Ecto neural progenitor cell (in vitro differentiated cells): ENCODE measurements at places on chromosomes 2 and 18.

DNA sequence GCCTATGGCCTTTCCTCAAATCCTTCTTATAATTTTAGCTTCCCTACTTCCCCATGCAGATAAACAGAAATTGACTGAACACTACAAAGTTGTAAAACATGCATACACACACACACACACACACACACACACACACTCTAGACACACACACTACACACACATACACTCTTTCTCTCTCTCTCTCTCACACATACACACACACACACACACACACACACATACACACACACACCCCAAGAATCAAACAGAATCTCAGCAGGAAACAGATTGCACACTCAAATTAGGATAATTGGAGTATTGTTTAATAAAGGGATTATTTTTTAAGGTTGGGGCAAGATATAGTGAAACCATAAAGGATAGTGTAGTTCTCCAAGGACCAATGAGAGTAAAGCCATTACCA, 152.2 kb upstream of the SP5 start:
- no peak for DNase-seq

GRCh38 chr18:78740876-78741275, 238.7 kb upstream of the SALL3 start:
- DNase-seq: no peak

GRCh38 chr2:234491281-234491680, 5.6 kb downstream of the ARL4C start:
- DNase-seq: no peak

DNA sequence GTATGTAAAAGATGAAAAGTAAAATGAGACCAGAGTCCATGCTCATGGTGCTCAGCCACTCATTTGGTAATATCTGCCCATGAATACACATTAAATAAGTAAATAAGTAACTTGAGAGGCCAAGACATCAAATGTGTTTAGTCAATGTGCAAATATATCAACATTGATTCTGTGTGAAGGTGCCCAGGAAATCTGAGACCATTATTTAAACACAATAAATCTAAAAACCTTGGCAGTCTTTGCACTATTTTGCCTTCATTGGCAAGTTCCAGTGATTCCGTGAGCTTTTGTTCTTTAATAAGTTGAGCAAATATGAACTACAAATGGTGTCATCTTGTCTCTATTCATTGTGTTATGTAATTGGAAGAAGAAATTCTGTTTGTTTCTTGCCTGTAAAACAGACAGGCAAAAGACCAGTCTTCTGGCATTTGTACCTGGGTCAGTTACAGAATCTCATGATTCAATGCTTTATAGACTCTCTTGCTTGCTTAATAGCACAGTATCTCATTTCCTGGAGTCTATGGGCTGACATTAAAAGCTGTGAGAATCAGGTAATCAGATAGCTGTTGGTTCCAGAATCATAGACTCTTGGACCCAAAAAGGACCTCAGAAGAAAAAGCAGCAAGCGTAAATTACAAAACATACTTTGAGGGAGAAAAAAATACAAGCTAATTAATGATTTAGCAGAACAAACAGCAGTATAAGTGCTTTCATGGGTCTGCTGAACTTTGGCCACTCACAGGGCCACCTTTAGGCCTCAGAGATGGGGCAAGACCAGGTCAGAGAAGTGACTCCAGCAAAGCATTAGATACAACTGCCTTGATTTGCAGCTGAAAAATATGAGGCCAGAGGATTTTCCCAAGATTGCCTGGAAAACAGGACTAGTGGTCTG, 20.0 kb upstream of the SERPINB3 start:
- DNase-seq: no peak

DNA sequence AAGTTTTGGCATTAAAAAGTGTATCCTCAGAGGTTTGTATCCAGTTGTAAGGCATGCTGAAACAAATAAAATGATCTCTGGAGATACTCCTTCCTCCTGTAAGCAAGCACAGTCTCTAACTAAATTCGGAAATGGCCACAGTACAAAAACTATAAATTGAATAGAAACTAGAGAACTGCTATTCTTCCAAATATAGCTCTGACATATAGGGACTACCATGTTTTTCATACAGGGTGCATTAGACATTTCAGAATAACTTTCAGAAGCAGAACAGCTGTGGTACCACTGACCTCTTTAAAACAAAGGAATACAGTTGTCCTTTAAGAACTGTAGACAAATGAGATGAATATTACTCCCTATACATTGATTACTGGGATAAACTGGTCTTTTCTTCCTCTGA, 568.5 kb downstream of the ARHGAP15 start:
- no peak for DNase-seq

DNA sequence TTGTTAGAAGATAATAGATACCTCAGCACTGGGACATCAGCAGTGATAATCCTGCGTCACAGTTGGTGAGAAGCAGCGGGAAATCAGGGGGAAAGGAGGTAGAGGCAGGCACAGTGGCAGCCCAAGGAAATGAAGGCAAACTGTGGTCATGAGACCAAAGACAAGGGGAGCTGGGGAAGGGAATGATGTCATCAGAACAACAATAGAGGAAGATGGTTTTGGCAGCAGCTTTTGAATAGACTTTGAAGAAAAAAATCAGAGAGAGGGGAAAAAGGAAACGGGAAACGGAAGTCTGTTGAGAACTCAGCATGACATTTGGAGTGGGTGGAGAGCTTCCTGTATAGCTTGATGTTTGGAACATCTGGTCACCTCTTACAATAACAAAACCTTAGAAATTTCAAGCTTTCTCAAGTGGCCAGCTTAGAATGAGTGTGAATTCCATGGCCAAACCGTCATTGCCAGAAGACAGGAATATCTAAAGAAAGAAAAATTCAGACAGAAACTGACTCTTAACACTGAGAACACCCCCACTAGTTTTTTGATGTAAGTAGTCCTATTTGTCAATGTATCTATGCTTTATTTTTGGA, 18.4 kb upstream of the YES1 start:
- DNase-seq: no peak

DNA sequence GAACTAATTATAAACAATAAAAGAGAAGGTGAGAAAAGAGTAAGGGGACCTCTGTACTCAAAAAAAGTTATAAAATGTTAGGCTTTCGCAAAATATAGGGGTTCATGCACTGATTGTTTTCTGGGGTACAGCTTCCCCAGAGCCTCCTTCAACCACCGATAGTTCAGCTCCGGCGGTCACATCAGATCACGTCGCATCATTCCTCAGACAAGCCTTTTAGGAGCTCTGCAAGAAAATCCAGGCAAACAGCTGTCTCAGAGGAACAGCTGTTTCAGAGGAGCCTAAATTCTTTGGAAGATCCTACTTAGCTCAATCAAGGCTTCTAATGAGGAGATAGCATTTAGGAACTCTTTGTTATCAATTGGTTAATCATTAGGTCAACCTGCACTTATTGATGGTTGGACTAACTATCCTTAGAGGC, 78.7 kb downstream of the MYCN start:
- no peak for DNase-seq
